ENCODE measurements at places on chromosomes 5 and 9.
A peak's percentile ranks its signal among the peaks of the same experiment; 100 is the strongest.

GRCh38 chr9:34016149-34016548 lies 32.5 kb downstream of the UBAP2 start:
- no peak for DNase-seq

- DNase-seq = no peak
Measured at GRCh38 chr5:139814704-139815280, 19.2 kb downstream of the PSD2 start.

DNA sequence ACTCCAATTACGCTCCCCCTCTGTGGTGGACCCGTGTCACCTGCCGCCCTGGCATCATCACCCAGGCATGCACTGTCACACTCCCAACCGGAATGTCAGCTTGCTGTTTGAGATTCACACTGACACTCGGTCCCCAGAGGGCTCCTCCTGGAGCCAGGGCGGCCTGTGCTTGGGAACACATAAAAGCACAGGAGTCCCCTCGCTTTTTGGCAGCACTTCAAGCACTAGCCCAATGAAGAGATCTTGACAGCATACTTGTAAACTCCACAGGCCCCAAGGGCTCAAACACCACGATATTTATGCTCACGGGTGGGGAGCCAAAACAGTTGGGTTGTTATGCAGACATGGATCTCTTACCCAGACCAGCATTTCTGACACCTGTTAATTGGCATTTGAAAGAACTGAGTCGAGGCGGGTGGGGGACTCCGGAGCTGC lies 90.8 kb upstream of the EGFLAM start:
- DNase-seq = no peak

GRCh38 chr5:180315762-180316212 lies 23.9 kb upstream of the MAPK9 start:
- peak; percentile 33 for DNase-seq

GRCh38 chr5:1332461-1333001 lies 12.4 kb downstream of the CLPTM1L start:
- no peak for DNase-seq

DNA sequence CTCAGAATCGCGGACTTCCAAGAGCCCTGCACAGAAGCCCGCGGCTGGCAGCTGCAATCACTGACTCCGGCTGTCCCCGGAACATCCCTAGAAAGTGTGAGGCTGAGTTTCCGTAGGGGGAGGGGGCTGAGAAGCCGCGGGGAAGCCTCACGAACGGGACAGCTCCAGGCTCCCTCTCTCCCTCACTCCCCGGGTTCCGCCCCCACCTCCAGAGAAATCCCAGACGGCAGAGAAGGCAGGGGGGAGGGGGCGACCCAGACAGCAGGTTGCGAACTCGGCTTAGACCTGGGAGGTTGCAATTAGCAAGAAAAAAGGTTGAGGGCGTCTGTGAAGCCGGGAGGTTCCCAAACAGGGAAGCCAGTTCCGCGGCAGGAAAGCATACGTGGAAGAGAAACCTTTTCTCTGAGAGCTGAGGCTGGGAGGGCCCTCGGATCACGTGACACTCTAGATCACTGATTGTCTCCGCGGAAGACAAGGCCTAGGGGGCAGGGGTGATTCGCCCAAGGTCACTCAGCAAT lies 73.8 kb upstream of the CPLX2 start:
- no peak for DNase-seq

GRCh38 chr9:75146229-75146628 lies 57.9 kb downstream of the OSTF1 start:
- no peak for DNase-seq

GRCh38 chr5:44167540-44167939 lies 221.7 kb downstream of the FGF10 start:
- no peak for DNase-seq

DNA sequence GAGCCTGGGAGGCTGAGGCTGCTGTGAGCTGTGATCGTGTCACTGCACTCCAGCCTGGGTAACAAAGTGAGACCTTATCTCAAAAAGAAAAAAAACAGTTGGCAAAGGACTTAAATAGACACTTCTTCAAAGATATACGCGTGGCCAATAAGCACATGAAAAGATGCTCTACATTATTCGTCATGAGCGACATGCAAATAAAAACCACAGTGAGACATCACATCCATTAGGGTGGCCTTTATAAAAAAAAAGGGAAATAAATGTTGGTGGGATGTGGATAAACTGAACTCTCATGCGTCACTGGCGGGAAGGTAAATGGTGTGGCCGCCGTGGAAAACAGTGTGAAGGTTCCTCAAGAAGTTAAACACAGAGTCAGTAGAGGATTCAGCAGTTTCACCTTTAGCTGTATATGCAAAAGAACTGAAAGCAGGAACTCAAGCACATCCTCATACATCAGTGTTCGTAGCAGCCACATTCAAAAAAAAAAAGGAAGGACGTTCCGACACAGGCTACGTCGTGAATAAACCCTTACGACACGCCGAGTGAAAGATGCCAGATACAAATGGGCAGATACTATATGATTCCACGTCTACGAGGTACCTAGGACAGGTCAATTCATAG lies 24.5 kb upstream of the NRARP start:
- no peak for DNase-seq

- no peak for DNase-seq
Measured at GRCh38 chr5:72267685-72268084, 52.4 kb downstream of the MRPS27 start.

DNA sequence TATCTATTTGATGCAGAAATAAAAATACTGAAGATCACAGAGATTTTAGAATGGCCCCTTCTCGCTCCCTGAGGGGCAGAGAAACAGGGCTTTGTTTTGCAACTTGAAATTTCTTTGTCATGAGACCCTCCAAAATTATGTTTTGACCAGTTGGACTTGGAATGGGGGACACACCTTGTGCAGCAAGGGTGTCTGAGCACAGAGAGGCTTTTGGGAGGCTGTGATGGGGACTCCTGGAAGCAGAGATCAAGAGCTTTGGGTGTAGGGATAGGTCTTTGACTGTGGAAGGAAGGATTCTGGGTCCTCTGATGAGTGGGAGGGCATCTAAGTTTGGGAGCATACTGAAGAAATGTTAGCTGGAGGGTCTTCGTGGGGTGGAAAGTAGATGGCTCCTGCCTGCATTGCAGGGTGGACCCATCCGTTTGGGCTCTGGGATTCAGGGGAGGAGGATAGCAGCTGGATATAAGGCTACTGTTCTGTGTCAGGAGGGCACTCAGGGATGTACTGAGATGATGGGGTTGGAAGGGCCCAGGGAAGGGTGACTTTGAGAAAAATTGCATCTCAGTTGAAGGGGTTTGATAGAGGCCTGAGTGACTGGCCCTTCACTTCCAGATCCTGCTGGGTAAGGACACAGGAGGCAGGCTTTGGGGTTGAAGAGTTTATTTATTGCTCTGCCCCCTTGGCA lies 1.8 kb upstream of the MYORG start:
- DNase-seq = no peak

GRCh38 chr9:107496976-107497375 lies 7.4 kb upstream of the KLF4 start:
- DNase-seq = no peak

- DNase-seq = no peak
Measured at GRCh38 chr9:20353931-20354652, 268.2 kb downstream of the MLLT3 start.

- no peak for DNase-seq
Measured at GRCh38 chr9:101711330-101711941, 27.0 kb downstream of the GRIN3A start.

Measured in NCI-H1048 (cell line).